ENCODE measurements at places on chromosomes 5 and 9.

DNA sequence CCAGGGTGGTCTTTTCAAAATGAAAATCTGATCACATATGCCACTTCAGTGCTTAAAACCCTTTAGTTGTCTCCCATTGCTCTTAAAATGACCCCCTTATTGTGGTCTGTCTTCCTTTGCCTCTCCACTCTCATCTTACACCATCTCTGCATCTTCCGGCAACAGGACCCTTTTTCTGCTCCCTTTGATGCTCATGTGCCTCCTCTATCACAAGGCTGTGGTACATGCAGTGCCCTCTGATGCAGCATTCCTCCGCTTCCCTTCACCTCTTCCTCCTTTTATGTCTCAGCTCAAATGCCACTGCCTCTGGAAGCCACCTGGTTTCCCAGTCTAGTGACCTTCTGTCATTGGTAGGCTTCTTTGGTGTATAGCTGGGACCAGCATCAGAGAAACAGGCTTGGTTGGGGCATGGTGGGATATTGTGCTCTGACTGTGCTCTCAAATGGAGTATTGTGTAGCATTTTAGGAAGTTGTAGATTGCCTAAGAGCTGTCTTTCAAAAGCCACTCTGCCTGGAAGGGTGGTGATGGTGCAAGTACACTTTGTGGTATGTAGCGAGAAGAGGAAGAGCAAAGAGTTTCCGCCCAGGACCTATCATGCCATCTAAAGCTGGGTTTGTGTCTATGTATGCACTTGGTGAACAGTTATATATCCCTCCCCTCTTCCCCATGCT, 28.1 kb downstream of the ARHGAP26 start:
- DNase-seq, result no peak

GRCh38 chr5:128271071-128271470, 187.5 kb downstream of the SLC12A2 start:
- no peak for DNase-seq

DNA sequence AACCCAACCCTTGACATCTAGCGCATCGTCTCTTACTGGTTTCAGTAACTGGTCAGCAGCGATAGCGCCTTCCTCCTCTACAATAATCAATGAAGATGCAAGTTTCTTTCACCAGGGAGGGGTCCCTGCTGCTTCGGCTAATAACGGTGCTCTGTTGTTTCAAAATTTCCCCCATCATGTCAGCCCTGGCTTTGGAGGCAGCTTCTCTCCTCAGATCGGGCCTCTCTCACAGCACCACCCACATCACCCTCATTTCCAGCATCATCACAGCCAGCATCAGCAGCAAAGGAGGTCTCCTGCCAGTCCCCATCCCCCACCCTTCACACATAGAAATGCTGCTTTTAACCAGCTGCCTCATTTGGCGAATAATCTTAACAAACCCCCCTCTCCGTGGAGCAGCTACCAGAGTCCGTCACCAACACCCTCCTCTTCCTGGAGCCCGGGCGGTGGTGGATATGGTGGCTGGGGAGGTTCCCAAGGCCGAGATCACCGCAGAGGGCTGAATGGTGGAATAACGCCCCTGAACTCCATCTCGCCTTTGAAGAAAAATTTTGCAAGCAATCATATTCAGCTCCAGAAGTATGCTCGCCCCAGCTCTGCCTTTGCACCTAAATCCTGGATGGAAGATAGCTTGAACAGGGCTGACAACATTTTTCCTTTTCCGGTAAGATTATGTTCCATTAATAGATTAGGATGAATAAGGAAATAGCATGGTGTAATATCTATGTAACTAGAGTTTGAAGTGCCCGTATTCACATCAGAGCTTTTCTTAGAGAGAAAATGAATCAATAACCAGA, 2.2 kb downstream of the CPEB4 start:
- DNase-seq, result no peak

DNA sequence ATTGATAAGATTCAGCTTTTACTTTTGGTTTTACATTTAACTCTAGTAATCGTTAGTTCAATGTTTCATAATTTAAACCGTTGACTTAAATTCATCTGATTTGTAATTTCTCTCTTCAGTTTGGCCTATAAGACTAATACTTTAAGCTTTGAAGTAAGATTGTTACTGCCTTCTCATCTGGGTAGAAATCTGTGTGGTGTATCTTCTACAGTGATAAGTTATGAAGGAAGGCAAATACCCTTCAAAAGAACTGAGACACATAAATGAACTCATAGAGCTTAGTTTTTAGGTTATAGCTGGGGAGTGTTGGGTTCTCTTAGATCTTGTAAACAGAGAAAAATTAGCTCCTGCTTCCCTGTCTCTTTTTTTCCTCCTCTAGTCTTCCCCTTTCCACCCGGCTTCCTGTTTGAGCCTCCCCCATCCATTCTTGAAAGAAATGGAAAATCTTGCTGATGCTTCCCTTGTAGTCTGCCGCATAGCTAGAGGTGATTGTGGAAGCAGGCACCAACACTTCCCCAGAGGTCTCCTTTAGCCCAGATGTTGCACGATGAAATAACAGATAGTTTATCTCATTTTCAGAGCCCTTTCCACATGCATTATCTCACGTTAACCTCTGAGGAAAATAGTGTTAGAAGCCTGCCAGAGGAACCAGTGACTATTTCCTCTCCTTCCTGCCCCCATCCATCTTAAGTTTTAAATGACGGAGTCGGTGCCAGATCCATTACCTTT, 2.0 kb upstream of the F2RL2 start:
- no peak for DNase-seq

- DNase-seq, result no peak
Measured at GRCh38 chr5:171893290-171893886, 107.8 kb downstream of the SMIM23 start.

GRCh38 chr5:116772806-116773205, 198.2 kb upstream of the SEMA6A start:
- DNase-seq, result no peak

GRCh38 chr9:38118862-38119438, 49.9 kb upstream of the SHB start:
- no peak for DNase-seq

- no peak for DNase-seq
Measured at GRCh38 chr5:93800988-93801811, 59.8 kb upstream of the POU5F2 start.

DNA sequence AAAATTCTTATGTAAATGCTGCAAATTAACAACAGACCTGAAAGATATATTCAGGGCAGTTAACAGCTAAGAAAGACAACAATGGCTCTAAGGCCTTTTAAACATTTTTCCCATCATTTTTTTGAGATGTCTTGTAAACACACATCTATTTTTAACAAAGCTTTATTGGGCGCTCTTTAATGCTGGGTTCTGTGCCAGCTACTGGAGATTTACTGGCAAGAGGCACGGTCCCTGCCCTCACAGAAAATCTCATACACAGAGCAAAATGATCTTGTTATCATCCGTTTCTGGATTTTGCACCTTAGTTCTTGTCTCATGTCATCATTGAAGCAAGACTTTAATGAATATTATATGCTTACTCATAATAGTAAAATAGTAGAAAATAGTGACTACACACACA, 1022.3 kb upstream of the WWC1 start:
- DNase-seq, result no peak

DNA sequence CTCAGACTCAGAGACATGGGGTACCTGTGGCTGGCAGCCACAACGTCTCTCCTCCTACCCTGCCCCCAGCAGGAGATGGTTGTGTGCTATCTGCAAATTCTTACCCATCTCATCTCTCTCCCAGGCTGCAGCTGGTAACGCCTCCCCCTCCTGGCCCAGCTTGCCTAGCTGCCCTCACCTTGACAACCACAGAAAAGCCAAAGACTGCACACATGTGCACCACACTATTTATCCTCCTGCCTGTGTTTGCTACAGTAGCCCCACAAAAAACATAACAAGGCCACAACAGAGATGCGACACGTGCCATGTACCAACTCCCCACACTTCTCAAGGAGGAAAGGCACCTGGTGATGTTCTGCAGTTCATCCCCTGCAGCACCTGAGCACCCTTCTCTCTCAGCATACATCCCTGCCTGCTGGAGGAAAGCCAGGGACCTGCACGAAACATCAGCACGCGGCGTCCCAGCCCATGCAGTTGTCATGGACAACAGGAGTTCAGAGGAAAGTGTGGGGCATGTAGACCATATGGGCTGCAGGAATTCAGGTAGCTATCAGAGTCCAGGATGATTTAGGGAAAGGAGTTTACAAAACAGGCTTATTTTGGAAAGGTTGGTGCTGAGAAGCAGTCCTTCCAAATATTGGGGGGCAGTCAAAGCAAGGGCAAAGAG, 168.7 kb downstream of the C5orf15 start:
- no peak for DNase-seq
